ENCODE measurements at places on chromosomes 11 and 22.

GRCh38 chr11:133810766-133811165 is 34.5 kb downstream of the SPATA19 start:
- no peak for DNase-seq

- DNase-seq: no peak
Measured at GRCh38 chr11:76795290-76795935, 12.3 kb downstream of the TSKU start.

DNA sequence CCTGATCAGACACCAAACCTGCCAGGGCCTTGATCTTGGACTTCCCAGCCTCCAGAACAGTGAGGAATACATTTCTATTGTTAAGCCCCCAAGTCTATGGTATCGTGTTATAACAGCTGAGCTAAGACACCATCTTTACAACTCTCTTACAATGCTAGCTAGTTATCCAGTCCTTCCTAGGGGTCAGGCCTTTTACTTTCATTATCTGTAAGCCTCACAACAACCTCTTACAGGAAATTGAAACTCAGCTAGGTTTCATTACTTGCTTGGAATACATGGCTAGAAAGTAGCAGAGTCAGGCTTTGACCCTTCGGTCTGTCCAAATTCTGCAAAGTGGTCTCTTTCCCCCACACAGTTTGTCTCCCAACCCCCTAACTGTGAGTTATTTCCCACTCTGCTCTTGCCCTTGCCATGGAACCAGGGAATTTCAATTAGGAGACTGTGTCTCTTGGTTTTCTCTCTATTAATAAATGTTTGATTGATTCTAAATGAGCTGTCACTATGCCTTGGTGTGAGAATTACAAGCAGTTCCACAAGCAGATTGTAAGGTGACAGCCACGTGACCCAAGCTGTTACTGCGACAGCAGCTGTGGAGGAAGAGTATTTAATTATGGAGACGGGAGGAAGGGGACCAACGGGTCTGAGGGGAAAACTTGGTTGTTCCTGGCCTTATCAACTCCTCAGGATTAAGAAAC is 38.4 kb upstream of the CLMP start:
- DNase-seq: no peak

DNA sequence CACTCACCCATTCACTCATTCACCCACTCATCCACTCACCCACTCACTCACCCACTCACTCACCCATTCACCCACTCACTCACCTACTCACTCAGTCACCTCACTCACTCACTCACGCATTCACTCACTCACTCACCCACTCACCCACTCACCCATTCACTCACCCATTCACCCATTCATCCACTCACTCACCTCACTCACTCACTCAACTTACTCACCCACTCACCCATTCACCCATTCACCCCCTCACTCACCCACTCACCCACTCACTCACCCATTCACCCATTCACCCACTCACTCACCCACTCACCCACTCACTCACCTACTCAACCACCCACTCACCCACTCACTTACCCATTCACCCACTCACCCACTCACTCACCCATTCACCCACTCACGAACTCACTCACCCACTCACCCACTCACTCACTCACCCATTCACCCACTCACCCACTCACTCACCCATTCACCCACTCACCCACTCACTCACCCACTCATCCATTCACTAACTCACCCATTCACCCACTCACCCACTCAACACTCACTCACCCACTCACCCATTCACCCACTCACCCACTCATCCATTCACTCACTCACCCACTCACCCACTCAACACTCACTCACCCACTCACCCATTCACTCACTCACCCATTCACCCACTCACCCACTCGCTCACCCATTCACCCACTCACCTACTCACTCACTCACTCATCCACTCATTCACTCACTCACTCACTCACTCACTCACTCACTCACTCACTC is 13.7 kb downstream of the MUC5AC start:
- no peak for DNase-seq

- no peak for DNase-seq
Measured at GRCh38 chr11:132650969-132651720, 881.2 kb downstream of the OPCML start.

GRCh38 chr11:19812710-19813109 is 100.1 kb downstream of the NAV2 start:
- no peak for DNase-seq

GRCh38 chr11:85231588-85231987 is 395.6 kb downstream of the DLG2 start:
- DNase-seq: no peak

DNA sequence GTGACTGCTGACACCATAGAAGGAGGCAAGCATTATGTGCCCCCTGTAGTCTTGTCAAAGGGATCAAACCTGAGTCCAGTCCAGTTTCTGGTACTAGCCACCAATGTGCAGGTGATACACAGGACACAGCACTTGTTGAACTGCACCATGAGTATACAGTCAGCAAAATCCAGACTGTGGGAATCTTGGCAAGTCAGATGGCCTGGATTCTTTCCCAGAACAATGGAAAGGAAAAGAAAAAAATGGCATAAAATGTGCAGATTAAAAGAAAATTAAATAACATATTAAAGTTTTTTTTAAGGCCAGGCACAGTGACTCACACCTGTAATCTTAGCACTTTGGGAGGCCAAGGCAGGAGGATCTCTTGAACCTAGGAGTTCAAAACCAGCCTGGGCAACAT is 16.8 kb downstream of the CRY2 start:
- DNase-seq: no peak

- no peak for DNase-seq
Measured at GRCh38 chr22:39859903-39860588, 33.5 kb downstream of the ENTHD1 start.

All from effector memory CD4-positive, alpha-beta T cell (primary cell).